Stimulated activated CD4-positive, alpha-beta T cell treated with anti-CD3 and anti-CD28 coated beads, Interleukin-12 subunit alpha, Interleukin-12 subunit beta, amount 100 ng/mL, for 24 hours (primary cell): ENCODE measurements at places on chromosomes 3 and 15.

DNA sequence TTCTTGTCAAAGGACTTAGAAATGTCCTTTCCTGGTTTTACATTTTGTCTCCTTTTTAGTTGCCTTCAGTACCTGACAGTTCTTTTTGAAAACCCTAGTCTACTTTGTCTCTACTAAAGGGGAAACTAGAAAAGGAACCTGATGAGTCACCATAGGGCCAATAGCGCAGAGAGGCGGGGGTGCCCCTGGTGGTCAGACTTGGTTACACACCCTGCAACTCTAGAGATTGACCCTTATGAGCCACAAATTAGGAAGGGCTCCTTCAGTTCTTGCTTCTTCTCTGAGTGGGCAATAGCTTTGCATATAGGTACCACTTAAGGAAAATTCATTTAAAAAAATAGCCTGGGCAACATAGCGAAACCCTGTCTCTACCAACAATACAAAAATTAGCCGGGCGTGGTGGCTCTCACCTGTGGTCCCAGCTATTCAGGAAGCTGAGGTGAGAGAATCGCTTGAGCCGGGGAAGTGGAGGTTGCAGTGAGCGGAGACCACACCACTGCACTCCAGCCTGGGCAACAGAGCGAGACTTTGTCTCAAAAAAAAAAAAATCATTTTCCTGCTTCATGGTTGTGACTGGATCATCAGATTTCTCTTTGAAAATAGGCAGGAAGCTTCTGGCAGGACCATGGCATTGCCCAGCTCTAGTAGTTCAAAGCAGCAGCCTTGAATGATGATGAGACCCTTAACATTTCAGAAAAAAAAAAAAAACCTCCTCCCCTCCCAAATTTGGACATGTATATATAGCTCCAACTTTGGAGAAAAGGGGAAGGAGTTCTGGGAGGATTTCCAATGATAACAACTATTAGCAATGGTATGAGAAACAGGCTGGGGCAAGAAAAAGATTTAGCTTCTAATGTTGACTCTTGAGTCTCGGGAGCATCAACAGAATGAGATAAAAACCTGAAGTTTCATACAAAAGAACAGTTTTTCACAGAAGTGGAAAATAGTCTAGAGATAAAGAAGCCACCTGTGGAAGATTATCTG is 45.2 kb upstream of the RASA2 start:
- DNase-seq = peak; percentile 83

GRCh38 chr15:91939403-91939831 is 85.9 kb downstream of the SLCO3A1 start:
- DNase-seq = no peak

DNA sequence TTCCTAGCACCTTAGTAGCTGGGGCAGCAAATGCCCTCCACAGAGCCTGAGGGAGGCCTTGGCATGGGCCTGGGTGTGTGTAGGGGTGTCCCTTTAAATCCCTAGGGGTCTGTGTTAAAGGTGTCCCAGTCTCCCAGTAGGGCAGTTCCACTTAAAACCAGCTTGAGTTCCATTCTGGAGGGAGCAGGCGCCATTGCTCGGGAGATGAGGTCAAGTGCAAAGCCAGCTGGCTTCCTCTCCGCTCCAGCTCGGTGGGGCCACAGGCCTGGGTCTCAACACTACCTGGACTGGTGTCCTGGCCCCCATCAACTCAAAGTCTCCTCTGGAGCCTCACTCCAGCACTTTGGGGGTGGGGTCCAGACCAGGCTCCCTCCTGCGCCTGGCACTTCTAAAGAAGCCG is 25.2 kb downstream of the FEM1B start:
- no peak for DNase-seq

DNA sequence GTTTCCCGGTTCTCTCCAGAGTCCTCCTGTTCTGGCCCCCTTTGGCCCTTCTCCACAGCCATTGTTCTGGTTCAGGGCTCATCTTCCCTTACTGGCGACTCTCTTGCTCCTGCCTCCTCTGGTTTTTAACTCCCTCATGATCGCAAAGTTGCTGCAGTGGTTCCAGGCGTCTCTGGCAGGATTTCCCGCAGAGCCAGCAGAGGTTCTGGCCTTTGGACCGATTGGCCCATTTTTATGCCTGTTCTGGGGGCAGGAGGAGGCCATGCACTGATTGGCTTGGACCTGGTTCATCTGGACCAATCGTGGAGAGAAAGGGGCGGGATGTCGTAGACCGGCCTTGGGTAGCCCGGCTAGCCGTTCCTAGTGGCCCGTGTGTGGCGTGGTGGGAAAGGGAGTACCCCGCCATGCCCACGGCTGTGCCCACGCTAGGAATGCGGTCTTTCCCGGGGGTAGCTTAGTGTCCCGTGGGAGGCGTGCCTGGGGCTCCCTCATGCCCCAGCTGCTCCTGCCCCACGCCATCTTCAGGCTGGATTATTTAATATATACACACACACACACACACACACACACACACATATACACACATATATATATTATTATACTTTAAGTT is 113.4 kb downstream of the FBLN2 start:
- no peak for DNase-seq

DNA sequence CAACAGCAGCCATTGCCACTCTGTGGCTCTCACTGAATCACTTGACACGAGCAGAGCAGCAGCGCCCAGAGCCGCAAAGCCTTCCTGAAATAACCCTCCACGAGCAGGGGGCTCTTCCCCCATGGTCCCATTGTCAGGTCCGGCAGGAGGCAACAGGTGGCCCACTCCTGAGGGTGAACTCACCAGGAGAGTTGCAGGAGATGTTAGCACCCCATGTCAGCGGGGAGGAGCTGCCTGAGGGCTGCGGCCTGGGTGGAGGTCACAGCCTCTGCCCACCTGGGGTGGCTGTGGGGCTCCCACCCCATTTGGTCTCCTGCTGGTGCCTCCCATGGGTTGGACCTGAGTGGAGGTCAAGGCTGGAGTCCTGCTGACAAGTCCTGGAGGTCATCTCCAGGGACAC is 12.3 kb upstream of the C3orf22 start:
- no peak for DNase-seq

GRCh38 chr3:9230596-9230995 is 18.9 kb downstream of the SRGAP3 start:
- no peak for DNase-seq

- DNase-seq = peak; percentile 12
These were observed 161.2 kb downstream of the ALCAM start for GRCh38 chr3:105527949-105528348.

GRCh38 chr3:120852412-120852811 is 55.6 kb upstream of the STXBP5L start:
- DNase-seq = no peak

DNA sequence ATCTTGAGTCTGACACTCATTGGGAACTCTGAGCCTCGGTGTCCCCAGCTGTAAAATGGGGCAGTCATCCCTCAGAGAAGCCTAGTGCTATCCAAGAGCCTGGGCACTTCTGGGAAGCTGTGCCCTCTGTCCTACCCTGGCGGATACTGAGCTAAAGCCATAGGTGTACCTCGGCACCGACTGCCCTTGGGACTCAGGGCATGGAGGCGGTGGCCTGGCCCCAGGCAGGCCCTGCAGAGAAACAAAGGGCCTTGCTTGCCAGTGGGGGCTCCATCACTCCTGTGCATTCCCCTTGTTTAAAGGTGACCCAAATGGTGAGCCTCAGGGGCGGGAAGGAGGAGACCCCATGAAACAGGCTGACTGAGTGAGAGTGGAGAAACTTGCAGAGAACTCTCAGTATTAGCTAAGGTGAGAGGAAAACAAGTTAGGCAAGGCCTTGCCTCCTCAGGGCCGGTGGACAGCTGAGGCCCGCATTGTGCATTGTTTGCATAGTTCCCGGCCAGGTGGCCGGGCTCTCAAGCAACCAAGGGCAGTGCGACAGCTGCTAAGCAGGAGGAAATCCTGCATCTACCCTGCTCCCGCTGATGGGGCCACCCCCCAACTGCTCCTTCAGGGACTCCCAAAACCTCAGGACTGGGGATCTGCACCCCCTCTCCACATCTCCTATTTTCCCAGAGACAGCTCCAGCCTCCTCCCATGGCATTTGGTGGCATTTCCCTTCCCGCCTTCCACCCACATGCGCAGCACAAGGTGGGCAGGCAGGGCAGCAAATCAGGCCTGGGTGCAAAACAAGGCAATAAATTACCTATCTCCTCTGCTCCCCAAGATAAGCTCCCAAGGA is 4.3 kb downstream of the PFKFB4 start:
- no peak for DNase-seq

GRCh38 chr15:61834076-61834697 is 226.1 kb downstream of the VPS13C start:
- DNase-seq = peak; percentile 39

DNA sequence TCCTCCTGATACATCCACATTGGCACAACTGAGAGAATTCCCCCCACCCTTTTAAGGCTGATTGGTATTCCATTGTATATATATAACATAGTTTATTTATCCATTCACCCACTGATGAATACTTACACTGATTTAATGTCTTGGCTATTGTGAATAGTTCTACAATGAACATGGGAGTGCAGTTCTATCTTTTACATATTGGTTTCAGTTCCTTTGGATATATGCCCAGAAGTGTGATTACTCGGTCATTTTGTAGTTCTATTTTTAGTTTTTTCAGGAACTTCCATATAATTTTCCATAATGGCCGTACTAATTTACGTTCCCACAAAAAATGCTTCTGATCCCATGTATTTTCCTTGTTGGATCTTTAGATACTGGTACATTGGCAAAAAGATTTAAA is 135.3 kb downstream of the FMN1 start:
- DNase-seq = no peak

GRCh38 chr3:64867224-64867623 is 179.4 kb upstream of the ADAMTS9 start:
- no peak for DNase-seq

DNA sequence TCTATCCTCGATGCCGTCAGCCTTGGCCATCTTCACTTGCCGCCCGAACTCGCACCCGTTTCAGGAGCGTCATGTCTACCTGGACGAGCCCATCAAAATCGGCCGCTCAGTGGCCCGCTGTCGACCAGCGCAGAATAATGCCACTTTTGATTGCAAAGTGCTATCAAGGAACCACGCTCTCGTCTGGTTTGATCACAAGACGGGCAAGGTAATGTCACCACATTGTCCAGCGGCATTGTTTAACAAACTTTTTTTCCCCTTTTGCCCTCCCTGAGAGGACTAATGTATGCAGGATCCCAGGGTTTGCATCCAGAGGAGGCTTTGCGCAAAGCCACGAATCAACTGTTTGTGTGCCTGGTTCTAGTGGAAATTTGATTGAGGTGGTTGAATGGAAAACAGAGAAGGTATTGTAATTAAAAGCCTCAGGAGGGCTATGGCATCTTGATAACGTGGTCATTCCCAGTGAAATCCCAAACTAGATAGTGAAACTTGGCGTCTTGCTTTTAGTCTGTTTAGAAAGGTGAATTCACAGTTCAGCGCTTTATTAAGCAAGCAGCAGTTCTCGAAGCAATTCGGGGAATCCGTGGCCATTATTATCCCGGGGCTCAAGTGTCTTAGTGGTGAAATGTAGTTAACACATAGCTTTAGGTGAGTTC is 1.7 kb downstream of the SLMAP start:
- no peak for DNase-seq

- DNase-seq = no peak
These were observed 153.7 kb downstream of the SUCLG2 start for GRCh38 chr3:67500709-67501108.

DNA sequence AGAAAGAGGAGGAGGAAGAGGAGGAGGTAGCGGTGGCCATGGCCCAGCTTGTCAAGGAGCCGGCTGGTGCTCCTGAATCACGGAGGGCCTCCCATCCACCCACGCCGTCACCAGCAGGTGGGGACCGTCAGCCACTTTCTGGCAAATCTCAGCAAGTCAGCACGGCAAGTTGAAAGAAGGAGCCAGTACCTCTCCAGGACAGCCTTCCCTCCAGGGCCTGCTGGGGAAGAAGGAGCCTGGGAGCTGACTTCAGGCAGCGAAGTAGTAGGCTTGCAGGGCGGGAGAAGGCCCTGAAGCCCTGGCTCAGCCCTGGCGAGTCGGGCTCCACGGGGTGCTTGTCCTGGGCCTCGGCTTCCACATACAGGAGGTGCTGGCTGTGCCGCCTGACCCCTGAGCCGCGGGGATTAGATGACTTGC is 99.2 kb upstream of the TRPM1 start:
- no peak for DNase-seq

DNA sequence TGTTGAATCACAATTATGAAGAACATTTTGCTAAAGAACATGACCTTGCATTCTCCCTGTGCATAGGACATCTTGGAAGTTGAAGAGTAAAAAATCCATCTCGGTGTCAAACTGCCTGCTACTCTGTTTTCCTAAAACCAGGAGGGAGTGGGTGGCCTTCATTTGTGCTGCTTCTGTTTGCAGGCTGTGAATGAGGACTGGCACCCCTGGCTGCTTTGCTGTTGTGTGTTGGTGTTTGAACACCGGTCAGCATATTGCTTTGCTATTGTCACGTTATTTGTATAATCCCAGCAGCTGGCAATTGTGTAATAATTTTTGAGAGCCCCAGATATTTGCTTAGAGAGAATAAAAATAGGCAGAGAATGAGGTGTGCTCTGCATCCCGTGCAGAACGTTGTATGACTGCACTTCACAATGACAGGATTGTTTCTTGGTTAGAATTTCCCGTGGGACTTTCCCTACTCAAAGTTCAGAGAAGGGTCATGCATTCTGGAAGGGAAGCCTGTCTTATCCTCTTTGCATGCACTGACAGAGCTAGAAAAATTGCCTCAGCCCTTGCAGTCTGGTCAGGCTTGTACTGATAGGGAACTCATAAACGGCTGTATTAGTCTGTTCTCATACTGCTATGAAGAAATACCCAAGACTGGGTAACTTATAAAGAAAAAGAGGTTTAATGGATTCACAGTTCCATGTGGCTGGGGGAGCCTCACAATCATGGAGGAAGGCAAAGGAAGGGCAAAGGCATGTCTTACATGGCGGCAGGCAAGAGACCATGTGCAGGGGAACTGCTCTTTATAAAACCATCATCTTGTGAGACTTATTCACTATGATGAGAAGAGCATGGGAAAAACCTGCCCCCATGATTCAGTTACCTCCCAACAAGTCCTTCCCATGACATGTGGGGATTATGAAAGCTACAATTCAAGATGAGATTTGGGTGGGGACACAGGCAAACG is 16.3 kb downstream of the SV2B start:
- DNase-seq = no peak

- no peak for DNase-seq
These were observed 116.9 kb upstream of the LRRFIP2 start for GRCh38 chr3:37291275-37291700.

DNA sequence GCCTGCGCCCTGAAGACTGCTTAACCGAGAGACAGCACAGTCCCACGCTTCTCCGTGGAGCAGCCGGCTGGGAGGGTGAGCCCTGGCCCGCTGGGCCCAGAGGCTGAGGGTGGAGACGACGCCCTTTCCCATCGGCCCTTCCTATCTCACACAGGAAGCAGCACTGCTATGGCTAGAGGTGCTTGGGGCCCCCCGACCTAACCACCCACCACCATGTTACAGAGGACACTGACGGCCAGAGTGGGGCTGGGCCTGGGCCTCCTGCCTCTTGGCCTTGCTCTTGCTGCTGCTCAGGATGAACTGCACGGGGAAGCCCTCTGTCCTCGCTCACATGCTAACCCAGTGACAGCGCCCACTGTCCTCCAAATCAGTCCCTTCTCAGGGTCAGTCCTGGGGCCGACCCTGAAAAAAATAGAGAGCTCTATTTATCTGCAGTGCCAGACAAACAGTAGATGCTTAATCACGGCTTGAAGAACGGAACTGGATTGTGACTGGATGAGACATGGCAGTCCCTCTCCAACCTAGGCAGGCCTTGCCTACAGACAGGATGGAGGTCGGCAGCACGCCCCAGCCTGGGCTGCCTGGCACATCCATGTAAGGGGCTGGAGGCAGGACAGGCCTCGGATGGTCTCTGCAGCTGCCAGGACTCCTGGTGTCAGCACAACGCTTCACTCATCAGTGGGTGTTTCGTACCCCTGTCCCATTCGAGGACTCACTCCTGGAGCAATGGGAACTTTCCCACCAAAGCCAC is 14.2 kb downstream of the TMEM44 start:
- no peak for DNase-seq
